CD4-positive, CD25-positive, alpha-beta regulatory T cell (primary cell): ENCODE measurements at places on chromosomes 3 and 15. TPM values are rescaled to one million over a fixed set of nuclear protein-coding genes. Genes with fewer than 3 reads are reported as not detected.

- DNase-seq = peak; percentile 42
Observed at GRCh38 chr3:65963787-65964677, 74.7 kb downstream of the MAGI1 start.

GRCh38 chr3:149462581-149463011, 11.9 kb upstream of the TM4SF4 start:
- no peak for DNase-seq

The FETUB gene
- polyA plus RNA-seq = not detected

GRCh38 chr3:9255976-9256375, 6.5 kb upstream of the SRGAP3 start:
- no peak for DNase-seq

- DNase-seq = no peak
Observed at GRCh38 chr3:166367947-166368533, 530.8 kb upstream of the BCHE start.

DNA sequence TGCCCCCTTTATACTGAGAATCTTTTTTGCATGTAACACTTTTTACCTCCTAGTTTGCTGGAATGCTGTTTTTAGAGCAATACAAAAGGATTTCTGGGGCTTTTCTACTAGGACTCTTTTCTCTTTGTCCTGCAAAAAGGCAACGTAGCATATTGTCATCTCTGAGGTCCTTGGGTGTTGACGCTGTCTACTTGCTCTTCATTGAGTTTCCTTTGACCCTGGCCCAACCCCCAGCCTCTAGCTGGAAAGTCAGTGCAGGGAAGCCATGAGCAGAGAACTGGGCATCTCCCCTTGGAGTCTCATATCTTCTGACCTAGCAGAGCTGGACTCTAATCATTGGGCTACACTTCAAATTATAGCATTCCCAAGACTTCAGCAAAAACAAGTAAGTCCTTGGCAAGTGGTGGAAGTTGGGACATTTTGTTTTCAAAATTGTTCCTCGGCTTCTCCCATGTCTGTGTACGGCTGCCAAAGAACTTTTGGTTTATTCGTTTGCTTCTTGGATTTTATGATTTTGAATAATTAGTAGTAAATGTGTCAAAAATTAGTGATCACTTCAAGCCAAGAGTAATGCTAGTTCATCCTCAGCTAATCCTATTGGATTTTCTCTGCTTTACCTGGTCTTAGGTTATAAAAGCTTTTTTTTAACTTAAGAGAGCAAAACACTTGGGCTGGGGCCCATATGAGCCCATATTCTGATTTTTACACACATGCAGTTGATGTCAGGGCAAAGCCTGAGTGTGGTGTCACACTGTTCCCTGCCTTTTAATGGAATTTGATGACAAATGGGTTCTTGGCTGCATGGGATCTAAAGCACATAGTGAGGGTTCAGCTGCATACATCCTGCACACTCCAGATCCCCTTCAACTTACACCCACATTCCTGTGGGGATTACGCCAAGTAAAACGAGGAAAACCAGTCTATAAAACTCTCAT, 419.5 kb upstream of the C2CD4B start:
- DNase-seq = no peak

DNA sequence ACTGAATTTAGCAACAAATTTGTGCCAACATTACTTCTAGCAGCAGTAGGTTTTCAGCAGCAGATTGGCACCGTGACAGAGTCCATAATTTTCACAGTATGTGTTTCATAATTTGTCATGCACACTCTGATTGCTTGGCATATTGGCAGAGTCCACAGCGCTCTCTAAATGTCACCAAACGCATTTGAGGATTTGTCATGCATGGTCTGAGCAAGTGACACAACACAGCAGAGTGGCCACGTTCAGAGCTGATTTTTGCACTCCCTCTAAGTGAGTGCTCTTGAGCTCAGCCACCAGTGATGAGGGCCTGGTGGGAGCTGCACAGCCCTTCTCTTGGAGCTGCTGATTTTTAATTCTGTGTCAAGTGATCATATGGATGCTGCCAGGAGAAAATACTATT, 1270.8 kb downstream of the ROBO1 start:
- no peak for DNase-seq

The ZNF774 gene
- not detected for polyA plus RNA-seq
